Stromal cell of bone marrow (primary cell): ENCODE measurements at places on chromosomes 13 and 19.

DNA sequence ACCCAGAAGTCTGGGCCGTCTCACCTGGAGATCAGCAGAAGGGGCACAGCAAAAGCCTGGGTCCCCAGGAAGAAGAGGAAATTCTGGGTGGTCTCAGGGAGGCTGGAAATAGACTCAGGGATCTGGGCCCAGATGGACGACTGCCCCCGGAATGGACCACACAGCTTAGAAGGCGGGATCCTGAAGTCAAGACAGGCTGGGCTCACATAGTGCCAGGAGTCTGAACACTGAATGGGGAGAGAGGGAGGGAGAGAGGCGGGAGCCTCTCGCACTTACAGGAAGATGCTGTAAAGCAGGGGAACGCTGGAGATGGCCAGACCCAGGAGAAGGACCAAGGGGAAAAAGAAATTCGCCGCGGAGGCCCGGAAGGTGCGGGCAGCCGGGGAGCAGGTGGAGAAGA is 1.3 kb upstream of the LENG1 start:
- DNase-seq, result no peak

DNA sequence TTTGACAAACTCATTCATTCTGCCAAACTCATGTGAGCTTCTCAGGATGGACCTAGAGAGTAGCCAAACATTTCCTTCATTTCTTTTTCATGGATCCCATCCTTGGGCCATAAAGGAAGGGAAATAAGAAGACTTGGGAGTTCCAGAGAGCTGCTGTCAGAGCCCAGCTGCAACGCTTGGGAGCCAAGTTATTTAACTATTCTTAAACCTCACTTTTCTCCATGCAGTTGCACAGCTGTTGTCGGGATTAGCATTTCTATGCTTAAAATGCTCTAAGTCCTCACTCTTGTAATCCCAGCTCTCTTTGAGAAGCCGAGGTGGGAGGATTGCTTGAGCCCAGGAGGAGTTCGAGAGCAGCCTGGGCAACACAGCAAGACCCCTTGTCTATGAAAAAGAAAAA is 11.7 kb upstream of the CASP14 start:
- DNase-seq, result no peak

GRCh38 chr13:81872581-81872980 is 1531.7 kb upstream of the SPRY2 start:
- no peak for DNase-seq

DNA sequence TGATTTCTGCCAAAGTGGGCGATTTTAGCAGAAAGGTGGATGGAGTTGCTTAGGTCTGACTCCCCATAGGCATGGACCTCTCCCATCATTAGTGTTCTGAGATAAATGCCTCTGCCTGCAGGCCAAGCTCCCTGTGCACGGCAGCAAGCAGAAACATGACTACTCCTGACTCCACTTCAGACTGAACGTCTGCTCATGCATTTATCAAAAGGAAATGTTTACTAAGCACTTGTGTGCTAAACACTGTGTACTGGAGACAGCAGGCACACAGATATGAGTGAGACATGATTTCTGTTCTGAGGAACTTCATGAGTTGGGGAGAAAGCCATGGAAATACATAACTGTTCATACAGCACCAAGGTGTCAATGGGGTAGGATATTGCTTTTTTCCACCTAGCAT is 149.6 kb downstream of the MIPEP start:
- no peak for DNase-seq

- peak; percentile 33 for DNase-seq
Observed at GRCh38 chr13:23427881-23428528, 5.5 kb downstream of the SACS start.

DNA sequence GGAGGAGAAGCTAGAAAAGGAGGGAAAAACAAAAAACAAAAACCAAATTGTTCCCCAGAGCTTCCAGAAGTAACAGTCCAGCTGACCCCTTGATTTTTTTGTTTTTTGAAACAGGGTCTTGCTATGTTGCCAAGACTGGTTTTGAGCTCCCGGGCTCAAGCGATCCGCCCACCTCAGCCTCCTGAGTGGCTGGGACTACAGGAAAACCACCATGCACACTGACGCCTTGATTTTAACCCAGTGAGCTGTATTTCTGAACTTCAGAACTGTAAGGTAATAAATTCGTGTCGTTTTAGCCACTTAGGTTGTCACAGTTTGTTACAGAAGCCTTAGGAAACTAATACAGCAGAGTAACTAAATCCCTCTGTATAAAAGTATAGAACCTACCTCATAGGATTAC is 1.1 kb upstream of the NEK3 start:
- DNase-seq, result no peak

GRCh38 chr13:51478418-51479198 is 25.8 kb upstream of the INTS6 start:
- no peak for DNase-seq

DNA sequence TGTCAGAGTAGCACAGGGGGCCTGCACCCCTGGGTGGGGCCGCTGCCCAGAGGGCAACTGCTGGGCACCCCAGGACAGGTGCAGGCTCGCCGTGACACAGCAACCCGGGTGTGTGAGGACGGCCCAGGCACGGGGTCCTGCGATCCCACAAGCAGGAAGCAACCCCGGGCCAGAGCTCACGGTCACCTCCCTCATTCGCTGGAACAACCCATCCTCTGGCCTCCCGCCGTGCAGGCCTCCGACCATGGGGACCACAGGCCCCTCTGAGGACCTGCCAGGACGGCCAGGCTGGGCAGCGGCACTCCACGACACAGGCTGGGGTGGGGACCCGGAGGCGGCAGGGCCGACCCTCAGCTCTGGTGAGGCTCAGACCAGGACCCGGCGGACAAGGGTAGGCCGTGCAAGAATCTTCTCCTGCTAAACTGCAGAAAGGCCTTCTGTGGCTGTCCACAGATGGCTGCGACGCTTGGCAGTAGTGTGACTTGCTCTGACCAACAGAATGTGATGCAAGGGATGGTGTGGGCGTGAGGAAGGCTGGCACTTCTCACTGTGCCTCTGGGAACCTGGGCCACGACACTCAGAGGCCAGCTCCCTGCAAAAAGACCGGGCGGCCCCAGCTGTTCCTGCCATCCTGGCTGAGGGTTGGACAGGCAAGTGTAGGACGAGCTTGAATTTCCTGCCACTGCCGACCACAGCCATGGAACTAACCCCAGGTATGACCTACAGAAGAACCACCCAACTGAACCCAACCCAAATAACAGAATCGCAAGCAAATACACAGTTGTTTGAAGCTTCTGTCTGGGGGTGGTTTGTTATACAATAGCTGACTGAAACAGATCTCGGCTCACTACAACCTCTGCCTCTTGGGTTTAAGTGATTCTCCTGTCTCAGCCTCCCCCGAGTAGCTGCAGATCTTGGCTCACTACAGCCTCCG is 26.5 kb downstream of the PIP5K1C start:
- no peak for DNase-seq

DNA sequence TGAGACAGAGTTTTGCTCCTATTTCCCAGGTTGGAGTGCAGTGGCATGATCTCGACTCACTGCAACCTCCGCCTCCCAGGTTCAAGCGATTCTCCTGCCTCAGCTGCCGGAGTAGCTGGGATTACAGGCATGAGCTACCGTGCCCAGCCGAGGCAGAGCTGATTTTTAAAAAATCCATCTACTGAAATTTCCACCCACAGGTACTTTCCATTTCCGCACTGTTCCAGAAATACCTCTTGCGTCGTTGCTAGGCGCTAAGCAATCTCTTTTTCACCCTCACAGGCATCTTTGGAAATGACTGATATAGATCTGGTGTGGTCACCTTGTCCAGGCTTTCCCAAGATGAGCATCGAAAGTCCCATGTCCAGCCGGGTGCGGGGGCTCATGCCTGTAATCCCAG is 9.4 kb downstream of the TMEM38A start:
- DNase-seq, result no peak

DNA sequence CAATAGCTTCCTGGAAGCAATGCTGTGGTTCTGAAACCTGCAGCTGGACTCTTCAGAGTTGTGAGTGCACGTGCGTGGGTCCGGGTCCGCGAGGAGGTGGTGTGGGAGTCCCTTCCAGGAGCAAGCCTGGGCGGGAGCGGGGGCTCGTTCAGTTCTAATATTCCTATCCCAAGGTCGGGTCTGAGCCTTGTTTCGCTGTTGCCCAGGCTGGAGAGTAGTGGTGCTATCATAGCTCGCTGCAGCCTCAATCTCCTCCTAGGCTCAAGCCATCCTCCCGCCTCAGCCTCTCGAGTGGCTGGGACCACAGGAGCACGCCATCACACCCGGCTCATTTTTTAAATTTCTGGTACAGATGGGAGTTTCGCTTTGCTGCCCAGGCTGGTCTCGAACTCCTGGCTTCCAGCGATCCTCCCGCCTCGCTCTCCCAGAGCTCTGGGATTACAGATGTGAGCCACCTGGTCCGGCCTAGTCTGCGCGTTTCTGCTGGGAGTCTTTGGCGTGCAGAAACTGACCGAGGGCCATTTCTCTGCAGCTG is 625 bp downstream of the ZFP82 start:
- no peak for DNase-seq

DNA sequence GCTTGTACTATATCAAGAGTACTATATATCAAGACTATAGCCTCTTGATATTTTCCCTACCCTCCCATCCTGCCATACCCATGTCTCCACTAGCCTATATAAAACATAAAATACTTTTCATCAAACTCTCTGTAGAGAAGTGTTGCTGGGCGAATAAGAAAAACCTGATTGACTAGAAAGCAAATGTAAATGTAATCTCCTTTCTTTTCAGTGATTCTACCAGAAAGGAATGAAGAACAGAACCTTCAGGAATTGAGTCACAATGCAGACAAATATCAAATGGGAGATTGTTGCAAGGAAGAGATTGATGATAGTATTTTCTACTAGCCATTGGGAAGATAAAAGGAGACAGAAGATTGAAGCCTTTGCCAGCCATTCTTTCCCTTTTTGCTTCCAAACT is 89.2 kb downstream of the KCNRG start:
- DNase-seq, result no peak

DNA sequence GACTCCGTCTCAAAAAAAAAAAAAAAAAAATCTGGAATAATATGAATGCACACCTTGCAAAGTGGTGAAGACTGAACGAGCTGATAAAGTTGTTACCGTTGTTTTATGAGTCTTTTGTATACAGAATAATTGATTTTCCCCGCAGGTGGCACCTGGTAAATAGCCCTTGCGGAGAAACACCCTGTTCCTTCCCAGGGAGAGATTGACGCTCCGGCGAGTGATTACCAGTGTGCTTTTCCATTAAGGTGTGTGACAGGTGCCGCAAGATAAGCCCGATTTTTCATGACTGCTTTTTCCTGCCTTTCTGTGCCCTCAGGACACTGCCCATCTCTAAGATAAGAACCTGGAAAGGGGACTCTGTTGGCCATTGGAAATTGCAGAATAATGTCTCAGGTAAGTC is 943 bp downstream of the ZNF302 start:
- no peak for DNase-seq

DNA sequence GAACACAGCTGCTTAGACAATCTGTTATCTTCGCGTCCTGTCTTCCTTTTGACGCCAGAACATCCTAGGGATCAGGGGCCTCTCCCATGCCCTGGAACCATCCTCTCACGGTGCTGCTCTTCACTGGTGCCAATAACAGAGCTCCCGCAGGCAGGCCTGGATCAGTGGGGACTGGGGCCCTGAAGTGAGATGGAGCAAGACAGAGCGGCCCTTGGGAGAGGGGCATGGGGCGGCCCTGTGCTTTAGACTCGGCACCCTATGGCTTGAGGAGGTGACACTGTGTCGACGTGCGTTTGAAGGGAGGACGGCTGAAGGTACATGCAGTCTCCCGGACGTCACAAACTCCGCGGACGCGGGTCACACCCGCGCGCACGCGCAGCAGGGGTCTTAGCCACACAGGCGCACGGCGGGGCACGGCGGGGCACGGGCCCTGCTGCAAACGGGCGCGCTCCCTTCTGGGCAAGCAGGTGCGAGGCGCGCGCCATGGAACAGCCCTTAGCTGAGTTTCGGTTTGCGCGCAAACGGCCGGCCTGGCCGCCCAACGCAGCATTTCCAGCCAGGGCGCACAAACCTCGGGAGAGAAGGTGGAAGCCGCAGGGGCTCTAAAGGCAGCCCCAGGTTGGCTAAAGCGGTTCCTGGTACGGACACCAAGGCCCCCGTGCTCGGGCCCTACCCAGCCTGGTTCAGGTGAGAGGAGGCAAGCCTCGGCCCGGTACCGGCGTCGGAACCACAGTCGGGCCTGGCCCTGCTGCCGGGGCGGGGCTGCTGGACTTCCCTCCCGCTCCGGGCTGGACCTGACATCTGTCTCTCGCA is 16.5 kb upstream of the RNF17 start:
- DNase-seq, result no peak

GRCh38 chr13:29743201-29743786 is 107.1 kb downstream of the UBL3 start:
- DNase-seq, result peak; percentile 26

DNA sequence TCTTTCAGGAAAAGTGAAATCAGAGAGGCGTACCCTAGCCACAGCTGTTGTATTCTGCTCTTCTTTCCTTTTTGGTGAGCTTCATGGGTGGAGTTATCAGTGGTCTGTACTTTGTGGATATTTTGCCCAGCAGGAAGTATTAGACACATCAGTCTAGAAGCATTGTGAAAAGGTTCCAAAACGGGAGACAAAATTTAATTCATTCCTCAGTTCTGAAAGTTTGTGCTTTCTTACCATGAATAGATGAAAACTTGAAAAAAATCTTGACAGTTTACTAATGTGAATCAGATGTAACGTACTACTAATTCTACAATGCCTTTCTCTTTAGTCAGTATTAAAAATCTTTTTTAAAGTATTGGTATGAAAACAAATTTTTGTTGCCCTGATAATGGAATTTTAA is 116.8 kb downstream of the DNAJC3 start:
- DNase-seq, result no peak

DNA sequence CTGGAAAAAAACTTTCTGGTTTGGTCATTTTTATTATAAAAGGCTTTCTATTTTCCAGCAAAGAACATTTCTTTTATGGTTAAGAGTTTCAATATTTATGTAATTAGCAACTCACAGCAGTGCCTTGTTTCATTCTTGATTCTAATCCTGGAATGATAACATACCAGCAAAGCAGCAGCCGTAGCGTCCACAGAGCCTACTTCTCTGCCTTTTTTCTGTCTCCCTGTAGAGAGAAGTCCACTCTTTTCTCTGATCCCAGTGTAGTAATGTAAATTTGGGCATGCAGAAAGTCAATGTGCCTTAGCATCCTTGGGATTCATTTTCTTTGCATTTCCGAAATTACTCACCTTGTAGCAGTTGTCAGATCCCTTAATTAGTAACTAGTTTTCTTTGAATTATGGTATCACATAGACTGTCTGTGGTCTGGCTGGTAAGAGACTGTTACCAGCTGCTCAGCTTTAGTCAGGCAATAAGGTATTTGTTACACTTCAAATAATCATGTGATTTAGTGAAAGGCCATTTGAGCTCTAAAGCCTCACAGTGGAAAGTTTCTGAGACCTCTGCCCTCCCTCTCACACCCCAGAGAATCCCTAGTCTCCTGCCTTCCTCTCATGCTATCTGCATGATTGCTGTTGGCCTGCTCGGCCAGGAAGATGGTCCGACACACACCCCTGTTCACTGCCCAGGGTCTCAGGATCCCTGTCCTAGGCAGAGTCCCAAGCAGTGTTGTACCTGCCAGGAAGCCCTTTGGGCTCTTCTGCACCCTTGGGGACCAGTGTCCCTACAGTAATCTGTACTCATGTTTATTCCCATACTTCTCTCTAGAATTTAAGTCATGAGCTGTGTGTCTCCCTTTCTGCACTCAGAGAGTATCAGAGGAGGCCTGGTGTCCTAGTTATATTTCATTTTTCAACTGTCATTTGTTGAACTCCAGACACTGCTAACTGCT is 86.3 kb downstream of the LRCH1 start:
- no peak for DNase-seq

- no peak for DNase-seq
Observed at GRCh38 chr19:48877855-48878195, 5.6 kb downstream of the PPP1R15A start.

- DNase-seq, result no peak
Observed at GRCh38 chr13:30829145-30829832, 76.8 kb upstream of the MEDAG start.

- DNase-seq, result peak; percentile 18
Observed at GRCh38 chr19:39038098-39038497, 5.7 kb upstream of the FBXO27 start.
